ENCODE measurements at places on chromosomes 11 and 22.

DNA sequence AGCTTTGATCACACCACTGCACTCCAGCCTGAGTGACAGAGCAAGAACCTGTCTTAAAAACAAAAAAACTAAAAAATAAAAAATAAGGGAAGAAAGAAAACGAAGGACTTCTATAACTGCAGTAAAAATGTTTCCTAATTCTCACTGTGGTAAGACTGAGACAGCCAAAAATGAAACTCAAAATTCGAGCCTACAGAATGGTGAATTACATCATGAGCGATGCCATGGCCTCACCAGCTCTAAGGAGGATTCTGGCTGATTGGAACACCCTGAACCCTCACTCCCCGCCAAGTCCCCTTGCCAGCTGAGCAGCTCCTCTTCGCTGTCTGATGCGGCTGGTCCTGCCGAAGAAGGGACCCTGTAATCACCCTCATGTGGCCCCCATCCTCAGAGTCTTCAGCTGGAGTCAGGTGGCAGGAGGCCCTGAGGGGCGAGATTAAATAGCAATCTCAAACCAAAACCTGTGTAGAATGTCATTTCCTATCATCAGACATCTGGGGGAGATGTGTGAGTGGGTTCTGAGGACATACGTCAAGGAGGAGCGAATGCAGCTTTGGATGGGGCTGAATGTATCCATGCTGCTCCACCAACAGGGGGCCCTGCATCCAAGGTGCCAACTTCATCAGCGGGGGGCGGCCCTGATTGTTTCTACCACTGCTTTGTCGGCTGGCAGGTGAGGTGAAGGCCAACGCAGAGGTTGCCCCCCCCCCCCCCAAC lies 29.2 kb downstream of the PDGFB start:
- DNase-seq = no peak

- DNase-seq = no peak
Observed at GRCh38 chr11:11998091-11998781, 10.2 kb downstream of the DKK3 start.

DNA sequence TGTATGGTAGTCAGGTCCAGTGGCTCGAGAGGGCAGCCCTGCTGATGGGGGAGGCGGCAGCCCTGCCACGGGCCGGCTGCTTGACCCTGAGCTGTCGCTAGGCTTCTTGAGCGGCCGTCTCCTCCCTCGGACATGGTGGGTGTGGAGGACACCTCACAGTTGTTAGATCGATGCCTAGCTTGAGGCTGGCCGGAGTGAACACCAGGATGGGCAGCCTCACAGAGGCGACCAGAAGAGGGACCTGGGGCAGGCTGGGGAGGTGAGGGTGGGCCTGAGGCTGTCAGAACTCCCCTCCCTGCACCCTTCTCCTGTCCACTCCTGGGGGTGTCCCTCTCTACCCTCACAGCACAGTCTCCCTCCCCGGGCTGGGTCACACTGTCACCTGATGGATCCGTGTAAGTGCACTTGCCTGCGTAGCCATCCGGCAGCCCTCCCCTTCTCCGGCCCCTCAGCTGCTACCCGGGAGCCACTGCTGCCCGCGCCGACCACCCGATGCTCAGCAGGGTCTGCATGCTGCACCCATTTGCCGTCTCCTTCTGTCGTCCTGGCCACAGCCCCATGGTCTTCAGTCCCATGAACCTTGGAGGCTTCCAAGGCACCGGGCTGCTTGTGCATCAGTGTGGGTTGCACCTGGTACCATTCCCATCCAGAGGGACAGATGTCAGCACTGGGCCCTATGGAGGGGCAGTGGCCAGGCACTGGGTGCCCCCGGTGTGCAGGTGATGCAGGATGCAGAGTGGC lies 394.1 kb downstream of the TBC1D22A start:
- no peak for DNase-seq

GRCh38 chr11:105960252-105961245 lies 61.5 kb downstream of the MSANTD4 start:
- no peak for DNase-seq

DNA sequence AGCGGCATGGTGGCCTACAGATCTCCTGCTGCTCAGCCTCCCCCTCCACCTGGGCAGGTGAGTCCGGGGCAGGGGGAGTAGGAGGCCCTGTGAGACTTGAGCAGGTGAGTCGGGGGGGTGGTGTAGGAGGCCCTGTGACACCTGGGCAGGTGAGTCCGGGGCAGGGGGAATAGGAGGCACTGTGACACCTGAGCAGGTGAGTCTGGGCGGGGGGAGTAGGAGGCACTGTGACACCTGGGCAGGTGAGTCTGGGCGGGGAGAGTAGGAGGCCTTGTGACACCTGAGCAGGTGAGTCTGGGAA lies 299.3 kb downstream of the BRD1 start:
- DNase-seq = no peak

GRCh38 chr22:36541831-36542411 lies 13.0 kb upstream of the EIF3D start:
- no peak for DNase-seq

DNA sequence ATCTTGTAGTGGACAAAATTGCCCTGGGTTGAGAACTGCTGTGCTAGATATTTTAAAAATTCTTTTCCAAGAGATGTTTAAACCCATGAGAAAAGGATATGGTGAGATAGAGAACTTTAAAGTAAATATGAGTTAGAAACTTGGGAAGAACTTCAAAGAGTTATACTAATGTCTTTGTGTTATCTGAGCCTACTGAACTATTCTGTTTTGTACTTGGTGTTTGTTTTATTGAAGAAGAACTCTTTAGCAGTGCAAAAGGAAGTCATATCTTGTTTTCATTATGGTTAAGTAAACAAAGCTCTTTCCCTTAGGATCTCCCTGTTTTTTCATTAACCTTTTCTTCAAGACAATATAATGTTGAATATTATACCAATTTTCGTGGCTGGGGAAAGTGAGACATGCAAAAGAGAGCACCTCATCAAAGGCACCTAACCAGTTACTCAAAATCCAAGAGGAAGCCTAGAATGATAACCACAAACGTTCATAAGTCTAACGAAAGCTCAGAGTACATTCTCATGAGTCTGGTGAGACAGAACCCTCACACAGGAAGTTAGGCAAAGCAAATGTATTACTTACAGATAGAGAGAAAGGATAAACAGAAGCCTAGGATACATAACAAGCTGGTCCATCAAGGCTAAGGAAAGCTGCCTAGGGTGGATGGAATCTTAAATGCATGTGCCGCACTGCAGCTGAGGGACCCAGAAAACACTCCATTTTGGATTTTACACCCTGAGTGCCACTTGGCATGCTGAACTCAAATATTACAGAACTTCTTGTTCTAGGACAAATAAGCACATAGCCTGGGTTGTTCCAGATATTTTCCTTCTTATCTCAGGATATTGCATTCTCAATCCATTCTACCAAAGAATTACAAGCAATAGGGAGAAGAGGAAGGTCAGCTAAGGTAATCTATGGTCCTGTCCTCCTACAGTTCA lies 112.5 kb upstream of the ANO3 start:
- no peak for DNase-seq

- DNase-seq = no peak
Observed at GRCh38 chr22:49392247-49392646, 435.4 kb downstream of the BRD1 start.

GRCh38 chr11:15396778-15397177 lies 282.1 kb downstream of the INSC start:
- no peak for DNase-seq

DNA sequence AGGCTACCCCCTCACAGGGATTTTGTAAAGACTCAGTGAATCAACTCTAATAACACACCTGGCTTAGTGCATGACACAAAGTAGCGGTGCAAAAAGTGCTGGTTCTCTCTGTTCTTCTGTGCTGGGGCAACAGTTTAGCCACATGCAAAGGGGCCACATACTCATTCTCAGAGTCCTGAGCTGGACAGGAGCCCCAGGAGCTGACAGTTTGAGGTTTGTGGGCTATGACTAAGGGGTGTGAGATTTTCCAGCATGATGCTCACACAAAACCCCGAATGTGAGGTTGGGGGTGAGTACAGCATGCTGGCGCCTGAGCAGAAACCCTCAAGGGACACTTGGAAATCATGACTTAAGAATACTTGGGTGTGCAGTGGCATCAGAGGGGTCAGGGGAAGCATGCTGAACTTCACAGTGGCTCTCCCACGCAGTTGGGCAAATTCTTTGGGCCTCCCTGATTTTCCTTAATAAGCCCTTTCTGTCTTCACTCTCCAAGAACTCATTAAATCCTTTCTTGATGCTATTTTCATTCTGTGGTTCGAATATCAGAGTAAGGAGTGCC lies 31.0 kb downstream of the TMPRSS5 start:
- DNase-seq = no peak

- DNase-seq = peak; percentile 55
Observed at GRCh38 chr22:38733329-38733723, 22.5 kb downstream of the SUN2 start.

DNA sequence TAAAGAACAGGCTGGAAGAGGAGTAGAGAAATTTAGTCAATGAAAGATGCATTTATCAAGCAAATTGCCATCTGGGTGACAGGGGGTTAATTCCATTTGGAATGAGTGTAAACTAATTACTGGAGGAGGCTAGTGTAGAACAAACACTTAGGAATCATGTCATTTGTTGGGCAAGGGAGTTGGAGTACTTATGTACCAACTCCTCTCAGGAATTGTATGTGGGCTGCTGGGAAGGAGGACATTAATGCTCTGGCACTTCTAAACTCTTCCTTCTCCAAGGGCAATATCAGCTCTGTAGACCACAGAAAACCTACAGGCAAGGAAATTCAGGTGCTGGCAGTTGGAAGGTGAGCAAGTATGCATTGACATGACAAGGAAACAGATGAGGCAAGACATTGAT lies 141.0 kb downstream of the MSANTD4 start:
- DNase-seq = no peak

- no peak for DNase-seq
Observed at GRCh38 chr11:44623341-44623730, 57.9 kb downstream of the CD82 start.

DNA sequence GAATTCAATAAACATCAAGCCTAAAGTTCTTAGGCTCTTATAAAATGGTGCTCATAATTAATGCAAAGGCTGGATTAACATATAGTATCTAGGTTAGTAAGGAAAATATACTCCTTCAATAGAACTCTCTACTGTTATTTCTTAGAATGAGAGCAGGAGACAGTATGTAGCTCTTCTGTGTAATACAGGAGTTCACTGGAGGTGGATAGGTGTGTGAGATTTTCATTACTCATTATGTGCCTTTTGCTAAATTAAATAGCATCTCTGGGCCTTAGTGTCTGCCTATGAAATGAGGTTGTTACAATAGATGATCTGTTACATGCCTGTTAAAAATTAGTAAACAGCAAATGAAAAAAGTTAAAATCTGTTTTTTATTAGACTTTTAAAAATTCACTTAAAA lies 20.6 kb downstream of the EED start:
- no peak for DNase-seq

DNA sequence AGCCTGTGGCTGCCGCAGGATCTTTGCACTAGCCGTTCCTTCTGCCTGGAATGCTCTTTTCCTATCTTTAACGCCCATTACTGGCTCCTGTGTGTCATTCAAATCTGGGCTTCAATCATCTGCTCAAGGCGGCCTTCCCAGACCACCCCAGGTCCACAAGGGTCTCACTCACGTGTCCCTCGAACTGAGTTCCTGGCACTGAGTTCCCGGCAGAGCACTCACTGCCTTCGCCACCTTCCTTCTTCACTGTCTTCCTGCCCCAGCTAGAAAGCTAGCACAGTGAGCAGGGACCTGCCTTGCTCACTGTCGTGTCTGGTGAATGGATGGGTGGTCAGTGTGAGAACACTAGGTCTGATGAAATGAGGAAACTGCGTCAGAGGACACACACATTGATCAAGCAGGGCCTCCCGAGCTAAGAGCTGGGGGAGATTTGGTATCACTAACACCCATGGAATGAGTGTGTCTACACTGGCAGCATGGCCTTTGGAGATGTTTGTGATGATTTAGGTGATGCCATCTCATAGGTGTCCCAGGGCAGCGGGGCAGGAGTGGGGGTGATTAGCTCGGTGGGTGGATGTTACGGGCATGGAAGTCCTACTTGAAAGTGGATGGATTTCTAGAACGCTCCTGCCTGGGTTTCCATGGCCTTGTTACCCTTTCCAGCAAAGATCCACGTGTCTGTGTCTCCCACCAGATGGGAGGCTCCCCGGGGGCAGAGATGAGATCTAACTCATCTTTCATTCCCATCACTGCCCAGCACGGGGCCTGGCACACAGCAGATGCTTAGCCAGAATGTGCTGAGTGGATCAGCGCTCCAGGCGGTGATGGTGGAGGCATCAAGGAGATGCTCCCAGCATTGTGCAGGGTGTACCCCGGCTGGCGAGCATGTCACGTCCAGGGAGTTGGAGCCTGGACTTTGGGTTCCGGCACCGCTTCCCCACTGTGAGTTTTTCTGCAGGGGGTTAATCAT lies 64.5 kb downstream of the SHISAL1 start:
- DNase-seq = no peak

- DNase-seq = no peak
Observed at GRCh38 chr11:71266114-71266833, 13.9 kb upstream of the SHANK2 start.

DNA sequence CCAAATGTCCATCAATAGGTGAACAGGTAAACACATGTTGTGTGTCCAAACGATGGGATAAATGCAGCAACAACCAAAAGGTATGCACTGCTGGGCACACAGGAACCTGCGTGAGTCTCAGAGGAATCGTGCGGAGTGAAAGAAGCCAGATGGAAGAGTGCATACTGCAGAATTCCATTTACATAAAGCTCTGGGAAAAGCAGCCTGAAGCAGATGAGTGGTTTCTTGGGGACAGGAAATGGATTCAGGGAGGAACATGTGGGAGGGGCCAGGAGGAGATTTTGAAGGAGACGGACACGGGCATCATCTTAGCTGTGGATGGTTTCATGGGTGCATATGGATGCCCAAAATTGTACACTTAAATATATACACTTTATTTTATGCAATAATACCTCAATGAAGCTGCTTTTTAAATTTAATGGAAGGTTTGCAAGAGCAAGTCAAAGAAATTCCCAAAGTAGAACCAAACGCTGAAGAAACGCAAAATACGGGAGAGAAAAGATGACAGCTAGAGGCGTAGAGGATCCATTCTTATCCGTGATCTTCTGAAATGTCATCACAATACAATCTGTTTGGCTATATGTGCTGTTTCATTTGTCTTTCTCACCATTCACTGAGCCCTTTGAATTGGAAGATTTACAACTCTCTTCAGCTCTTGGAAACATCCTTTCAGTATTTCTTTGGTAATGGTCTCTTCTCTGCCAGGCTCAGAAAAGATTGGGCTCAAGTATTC lies 24.5 kb downstream of the ST14 start:
- DNase-seq = no peak

- no peak for DNase-seq
Observed at GRCh38 chr22:19819208-19819910, 35.3 kb downstream of the GNB1L start.

GRCh38 chr11:68715456-68716122 lies 31.2 kb downstream of the GAL start:
- no peak for DNase-seq

DNA sequence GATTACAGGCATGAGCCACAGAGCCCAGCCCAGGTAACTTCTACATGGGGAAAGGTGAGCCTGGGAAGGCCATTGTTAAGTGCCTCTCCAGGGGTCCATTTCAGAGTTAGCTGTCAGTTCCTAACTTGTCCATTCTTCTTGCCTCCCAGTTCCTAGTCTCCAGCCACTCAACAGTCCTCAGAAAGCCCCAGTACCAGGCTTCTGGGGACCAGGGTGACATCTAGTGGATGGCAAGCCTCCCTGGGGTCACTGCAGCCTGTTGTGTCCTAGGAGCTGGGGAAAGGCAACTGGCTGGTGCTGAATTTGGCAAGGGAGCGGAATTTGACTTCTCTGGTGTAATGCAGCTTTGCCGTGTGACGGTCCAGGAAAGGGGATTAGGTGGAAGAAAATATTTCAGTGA lies 2.1 kb downstream of the LGALS12 start:
- no peak for DNase-seq

- no peak for DNase-seq
Observed at GRCh38 chr11:36131721-36132397, 157.4 kb downstream of the COMMD9 start.
